ENCODE measurements at places on chromosomes 1 and 21.

GRCh38 chr1:230321741-230322420 is 104.3 kb downstream of the PGBD5 start:
- ATAC-seq, result no peak

DNA sequence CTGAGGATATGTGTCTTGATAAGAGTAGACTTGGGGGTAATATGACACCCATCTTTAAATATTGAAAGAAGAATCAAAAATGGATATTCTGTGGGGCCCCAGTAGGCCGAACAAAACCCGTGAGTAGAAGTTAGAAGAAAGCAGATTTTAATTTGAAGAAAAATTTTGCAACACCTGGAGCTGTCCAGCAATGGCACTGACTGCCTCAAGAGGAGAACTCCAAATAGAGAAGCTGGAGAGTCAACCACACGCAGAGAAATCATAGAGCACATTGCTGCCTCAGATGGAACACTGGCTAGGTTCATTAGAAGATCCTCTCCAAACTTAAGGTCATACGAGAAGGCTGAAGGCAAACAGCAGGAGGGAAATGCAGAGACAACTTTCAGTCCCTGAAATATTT is 6.8 kb downstream of the NHLH1 start:
- no peak for ATAC-seq

DNA sequence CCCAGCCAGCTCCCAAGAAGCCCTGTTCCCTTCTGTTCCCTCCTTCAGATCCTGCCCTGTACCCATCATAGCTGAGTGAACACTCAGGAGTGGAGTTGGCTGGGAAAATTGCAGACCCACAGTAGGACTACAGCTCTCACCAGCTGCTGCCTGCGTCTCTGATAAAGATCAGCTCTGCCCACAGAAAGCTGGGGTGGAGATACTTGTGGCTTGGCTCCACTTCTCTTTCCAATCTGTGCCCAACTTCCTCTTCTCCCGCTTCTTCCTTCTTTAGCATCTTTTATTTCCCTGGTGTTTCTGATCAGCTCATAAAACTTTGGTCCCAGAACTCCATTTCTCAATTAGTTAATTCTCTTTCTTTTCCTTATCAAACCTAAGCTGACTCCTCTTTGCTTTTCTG is 5.5 kb upstream of the CD1A start:
- ATAC-seq, result no peak

DNA sequence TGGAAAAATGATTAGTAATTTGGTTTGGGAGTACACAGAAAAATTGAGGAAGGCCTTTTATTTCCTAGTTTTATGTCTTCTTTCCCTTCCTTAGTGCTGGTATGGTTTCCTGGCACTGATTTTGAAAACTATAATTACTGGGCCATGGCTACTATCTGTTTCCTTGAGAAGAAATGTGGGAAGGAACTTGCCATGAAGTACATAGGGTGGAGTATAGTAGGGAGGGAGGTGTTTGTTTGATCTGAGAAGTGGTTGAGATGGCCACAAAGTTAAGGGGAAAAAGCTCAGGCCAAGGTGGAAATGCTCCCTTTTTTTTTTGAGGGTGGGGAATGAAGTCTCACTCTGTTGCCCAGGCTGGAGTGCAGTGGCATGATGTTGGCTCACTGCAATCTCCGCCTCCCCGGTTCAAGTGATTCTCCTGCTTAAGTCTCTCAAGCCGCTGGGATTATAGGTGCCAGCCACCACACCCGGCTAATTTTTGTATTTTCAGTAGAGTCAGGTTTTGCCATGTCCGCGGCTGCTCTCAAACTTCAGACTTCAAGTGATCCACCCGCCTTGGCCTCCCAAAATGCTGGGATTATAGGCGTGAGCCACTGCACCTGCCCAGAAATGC is 11.3 kb downstream of the HJV start:
- ATAC-seq, result no peak

GRCh38 chr1:216123446-216124191 is 299.6 kb downstream of the USH2A start:
- no peak for ATAC-seq

GRCh38 chr1:63454269-63454668 is 68.8 kb downstream of the ITGB3BP start:
- ATAC-seq, result no peak

DNA sequence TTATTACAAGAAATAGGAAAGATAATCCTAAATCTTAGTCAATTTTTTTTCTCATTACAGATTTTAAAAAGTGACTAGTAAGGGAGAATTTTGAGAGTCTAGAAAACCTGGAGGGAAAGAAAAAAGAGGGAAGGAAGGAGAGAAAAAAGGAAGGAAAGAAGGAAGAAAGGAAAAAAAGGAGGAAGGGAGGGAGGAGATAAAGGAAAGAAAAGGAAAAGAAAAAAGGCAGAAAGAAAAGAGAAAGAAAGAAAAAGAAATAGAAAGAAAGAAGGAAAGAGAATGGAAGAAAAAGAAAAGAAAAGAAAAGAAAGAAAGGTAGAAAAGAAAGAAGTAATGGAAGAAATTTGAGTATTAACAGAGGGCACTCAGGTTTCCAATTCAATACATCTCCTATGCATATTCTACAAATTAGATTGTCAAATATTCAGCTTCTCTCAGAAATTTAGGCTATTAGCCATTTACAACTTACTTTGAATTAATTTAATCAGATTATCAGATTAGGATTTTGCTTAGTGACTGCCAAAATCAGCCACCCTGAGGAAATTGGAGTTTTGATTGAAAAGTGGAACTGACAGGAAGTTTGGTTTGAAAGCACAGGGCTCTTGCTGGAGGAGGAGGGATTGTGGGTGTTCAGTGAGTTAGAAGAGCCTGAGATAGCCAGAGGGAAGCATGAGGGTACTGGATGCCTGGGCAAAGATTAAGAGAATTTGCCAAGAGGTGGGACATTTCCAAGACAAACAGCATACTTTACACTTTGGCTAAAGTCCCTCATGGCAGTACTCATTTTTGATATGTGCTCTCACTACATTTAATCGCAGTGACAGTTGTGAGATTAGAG is 677.8 kb downstream of the USP25 start:
- no peak for ATAC-seq

DNA sequence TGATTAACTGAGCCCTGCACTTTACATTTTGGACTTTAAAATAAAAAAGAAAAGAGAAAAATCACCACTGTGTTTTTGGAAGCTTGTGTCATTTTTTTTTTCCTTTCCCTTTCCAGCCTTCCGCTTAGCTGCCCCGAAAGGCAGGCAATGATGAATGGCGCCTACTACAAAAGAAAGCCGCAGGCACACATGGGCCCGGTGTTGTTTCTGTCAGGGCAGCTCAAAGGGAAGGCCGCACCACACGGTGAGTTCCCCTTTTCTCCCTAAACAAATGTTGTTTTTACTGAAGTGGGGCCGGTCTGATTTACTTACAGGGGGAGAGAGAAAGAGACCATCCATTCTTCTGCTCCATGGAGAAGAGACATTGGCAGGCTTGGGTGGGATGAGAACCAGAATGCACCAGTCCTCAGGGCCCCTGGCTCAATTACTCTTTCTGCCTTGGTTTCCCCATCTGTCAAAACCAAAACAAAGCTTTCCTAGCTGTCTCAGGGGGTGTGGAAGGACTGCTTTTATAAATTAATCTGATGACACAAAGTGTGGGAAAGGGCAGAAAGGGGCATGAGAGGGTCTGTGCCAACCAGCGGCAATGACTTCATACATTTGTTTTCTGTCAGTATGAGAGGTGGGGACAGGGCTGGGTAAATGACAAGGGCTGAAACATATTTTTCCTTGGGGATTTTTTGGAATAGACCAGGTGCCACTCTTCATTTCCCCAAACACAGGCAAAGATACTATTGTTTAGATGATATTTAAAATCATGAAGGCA is 91.4 kb upstream of the PLXNA2 start:
- no peak for ATAC-seq

DNA sequence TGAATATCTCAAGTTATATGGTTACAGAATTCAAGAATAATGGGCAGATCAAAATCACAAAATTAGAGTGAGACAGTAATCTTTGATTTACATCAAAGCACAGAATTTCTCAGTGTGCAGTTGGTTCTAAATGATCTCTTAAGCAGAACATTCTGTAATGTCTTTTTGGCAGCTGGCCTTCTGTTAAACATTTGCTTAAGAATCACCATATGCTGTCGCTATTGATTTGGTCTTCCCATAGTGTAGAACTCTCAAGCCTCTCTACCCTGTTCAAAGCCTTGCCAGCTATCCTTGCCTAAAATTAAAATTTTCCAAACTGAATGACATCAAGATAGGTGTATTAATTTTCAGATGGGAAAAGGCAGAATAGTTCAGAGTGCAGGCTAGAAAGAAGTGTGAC is 38.9 kb upstream of the ERO1B start:
- ATAC-seq, result no peak

- ATAC-seq, result no peak
Observed at GRCh38 chr1:229572286-229572685, 13.8 kb upstream of the ABCB10 start.

GRCh38 chr1:48114596-48115382 is 107.7 kb upstream of the SLC5A9 start:
- ATAC-seq, result no peak

DNA sequence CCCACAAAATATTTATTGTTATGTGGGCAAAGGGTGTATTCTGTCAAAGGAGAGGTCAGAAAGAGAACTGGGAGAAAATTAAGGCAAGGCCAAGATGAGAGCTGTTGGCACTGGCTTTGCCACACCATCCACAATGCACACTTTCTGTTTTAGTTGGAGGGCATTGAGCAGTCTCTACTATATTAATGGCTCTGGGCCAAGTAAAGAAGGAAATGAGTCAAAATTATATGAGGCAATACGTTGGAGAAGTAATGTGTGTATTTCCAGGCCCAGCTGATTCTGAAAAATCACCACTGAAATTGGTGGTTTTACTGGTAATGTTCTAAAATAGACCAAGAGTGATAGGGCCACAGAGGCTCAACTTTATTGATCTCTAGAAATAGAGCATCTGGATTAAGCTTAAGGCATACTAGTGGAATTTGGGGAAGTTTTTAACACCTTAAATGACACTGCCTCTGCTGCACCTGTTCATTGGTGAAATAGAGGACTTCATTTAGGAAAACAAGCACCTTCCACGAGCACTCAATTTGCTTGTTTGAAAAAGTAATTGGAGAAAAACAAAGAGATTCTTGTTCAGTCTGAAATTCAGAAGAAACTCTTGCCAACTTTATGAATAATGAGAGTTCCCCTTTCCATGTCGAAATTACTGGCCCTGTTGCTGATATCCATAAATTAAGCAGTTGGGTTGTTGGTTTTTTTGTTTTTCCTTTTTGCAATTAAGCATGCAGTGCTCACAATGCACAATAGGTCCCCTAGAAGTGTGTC is 424.9 kb downstream of the ADGRL2 start:
- no peak for ATAC-seq

DNA sequence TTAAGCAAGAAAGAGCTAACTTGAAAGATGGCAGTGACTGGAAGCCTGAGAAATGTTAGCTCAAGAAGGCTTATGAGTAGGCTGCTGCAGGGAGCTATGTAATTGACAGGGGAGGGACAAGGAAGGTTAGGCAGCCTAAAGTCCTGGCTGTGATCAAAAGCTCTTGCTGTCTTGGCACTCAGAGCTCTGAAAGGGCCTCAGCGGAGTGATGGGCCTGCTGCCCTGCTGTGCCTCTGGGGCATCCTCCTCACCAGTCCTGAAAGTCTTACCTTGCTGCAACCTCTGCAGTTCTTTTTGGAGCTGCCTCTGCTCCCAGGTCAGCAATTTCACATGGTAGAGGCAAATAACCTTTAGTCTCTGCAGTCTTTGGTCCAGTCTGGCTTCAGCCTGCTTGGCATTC is 1.8 kb downstream of the CCDC190 start:
- no peak for ATAC-seq

DNA sequence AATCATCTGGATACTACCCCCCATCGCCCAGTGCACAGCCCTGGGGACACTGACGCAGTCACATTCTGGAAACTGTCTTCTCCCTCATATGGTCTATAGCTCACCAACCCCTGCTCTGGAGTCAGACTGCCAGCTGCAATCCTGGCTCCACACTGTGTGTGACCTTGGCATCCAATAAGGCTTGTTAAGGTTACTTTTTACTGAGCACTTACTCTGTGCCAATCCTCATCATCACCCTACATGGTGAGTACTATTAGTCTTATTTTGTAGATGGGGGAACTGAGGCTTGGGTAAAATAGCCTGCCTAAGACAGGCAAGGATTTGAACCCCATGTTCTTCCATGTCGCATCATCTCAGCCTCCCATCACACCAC is 34.9 kb downstream of the AHDC1 start:
- ATAC-seq, result no peak

- no peak for ATAC-seq
Observed at GRCh38 chr21:38490411-38491020, 7.8 kb downstream of the ERG start.

- ATAC-seq, result no peak
Observed at GRCh38 chr1:230395932-230396331, 30.2 kb downstream of the PGBD5 start.

DNA sequence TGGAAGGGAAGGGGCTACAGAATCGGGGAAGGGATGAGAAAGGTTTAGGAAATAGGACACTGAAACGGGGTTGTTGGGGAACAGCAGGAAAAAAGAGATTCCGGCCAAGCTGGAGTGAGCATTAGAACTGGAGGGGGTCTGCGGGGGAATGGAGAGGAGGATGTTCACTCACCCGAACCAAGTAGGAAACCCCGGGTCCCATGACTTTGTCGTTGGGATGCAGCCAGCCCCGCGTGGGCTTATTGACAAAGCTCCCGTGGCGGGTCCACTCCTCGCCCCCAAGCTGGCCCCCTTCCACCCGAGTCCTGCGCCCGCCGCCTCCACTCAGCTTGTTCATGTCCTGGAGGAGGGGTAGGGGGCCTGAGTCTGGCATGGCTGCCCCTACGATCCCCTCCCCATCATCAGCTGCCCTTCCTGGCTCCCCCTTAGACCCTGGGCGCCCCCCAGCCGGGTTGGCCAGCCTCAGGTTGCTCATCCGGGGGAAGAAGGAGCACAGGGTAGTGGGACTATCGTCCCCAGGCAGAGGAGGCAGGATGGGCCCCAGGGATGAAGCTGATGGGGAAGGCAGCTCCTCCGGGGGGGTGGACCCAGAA is 591 bp downstream of the SHC1 start:
- ATAC-seq, result no peak

GRCh38 chr1:177849579-177850290 is 120.1 kb downstream of the SEC16B start:
- ATAC-seq, result no peak

DNA sequence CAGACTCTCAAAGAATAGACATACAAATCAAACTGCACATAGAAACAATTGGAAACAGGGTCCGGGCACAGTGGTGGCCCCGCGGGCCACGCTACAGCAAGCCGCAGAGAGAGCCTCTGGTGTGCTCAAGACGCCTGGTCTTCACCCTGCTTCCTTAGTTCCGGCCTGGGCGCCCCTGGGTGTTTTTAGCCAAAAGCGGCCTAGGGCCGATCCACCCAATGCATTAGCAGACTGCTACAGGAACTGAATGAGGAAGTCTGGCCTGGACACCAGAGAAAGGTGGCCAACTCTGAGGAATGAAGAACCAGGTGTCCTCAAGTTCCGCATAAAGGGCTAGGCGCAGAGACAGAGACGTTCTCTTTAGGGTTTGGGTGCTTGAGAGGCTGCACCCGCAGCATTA is 1.7 kb downstream of the PRRX1 start:
- no peak for ATAC-seq

GRCh38 chr1:184986250-184986649 is 11.9 kb upstream of the NIBAN1 start:
- ATAC-seq, result no peak

GRCh38 chr1:53637511-53638359 is 101.2 kb downstream of the GLIS1 start:
- ATAC-seq, result no peak
